DMS79 (cell line): ENCODE measurements at places on chromosomes 7 and 10.

GRCh38 chr7:151552352-151553028 lies 32.8 kb upstream of the RHEB start:
- DNase-seq = peak; percentile 98

GRCh38 chr10:29237786-29238185 lies 51.1 kb upstream of the LYZL1 start:
- no peak for DNase-seq

GRCh38 chr7:132464740-132465139 lies 111.5 kb downstream of the PLXNA4 start:
- DNase-seq = peak; percentile 30

DNA sequence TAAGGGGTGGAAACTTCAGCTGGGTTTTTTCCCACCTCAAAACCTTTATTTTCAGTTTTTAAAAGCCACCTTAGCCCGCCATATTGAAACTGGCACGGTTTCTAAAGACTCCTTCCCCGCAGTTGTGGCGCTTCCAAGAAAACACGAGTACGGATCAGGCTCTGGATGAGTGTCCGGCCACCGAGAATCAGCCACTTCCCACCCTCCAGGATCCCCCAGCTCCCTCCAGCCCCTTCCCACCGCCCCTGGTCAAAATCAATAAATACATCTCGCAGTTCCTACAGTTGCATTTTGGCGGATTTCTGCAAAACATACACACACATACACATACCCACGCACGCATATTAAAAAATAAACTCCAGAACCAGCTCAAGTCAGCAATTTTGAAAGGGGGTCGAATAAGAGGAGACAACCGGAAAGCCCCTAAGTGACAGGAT lies 1.1 kb downstream of the SFMBT2 start:
- no peak for DNase-seq

DNA sequence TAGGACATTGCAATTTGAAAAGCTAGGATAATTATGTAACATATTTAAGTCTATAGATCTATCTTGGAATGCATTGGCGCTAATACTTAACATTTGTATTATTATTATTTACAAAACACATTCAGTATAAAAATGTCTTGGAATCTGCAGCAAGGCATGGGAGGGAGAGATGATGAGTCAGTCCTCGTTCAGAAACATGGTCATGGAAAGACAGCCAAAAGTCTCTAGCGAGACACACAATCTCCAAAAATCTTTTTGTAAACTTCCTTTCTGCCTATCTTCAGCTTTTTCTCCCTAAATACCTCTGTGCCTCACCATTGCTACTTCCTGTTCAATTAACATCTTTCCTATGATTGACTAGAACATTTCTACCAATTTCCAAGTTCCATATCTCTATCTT lies 188.4 kb upstream of the CACNA2D1 start:
- DNase-seq = no peak

- peak; percentile 84 for DNase-seq
Measured at GRCh38 chr7:150383710-150384397, 4.7 kb downstream of the ZNF775 start.

DNA sequence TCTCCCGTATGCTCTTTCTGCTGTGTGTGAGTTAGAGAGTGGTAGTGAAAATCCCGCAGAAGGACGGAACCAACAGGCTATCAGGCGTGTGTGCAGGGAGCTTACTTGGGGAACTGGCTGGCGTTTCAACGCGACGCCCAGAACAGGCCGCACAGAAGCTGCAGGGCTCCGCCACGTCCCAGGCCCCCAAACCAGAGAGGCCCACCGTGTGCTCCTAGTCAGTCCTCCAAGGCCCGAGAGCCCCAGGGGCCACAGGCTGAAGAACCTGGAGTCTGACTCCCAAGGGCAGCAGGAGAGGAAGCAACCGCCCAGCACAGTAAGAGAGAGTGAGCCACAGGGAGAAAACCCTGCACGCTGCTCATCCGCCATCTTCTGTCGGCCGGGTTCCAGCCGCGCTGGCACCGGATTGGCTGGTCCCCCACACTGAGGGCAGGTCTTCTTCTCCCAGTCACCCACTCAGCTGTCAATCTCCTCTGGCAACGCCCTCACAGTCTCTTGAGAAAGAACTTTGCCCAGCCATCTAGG lies 730.6 kb upstream of the VSTM2A start:
- DNase-seq = no peak

DNA sequence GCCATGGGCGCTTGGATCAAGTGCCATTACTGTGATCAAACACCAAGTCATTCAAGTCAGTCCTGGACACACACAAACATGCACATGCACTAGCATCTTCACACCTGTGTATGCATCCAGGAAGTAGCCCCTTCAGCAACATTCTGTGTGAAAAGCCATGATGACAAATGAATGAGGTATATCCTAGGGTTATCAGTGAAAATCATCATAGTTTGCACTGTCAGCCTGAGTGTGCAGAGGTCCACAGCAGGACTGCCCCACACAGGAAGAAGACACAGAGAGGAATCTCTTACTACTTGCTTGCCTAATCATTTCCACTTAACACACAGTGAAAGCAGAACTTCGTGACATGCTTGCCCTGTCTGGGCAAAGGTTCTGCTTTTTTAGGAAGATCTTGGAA lies 184.0 kb upstream of the ADO start:
- DNase-seq = no peak

- peak; percentile 25 for DNase-seq
Measured at GRCh38 chr10:36332926-36333325, 690.8 kb upstream of the FZD8 start.
